SK-N-MC (cell line): ENCODE measurements at places on chromosomes 2 and 18.

GRCh38 chr18:25341831-25342230, 10.1 kb downstream of the ZNF521 start:
- no peak for DNase-seq

GRCh38 chr2:69745035-69745434, 3.1 kb downstream of the ANXA4 start:
- no peak for DNase-seq

DNA sequence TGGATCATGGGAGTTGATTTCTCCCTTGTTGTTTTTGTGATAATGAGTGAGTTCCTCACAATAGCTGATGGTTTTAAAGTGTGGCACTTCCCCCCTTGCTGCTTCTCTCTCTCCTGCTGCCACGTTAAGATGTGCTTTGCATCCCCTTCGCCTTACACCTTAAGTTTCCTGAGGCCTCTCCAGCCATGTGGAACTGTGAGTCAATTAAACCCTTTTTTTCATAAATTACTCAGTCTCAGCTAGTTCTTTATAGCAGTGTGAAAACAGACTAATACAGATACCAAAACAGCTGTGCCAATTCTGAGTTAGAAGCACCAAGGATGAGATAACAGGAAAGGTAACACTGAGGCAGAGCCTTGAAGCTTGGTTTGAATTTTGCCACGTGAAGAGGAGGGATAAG, 44.7 kb downstream of the ITSN2 start:
- DNase-seq: no peak

DNA sequence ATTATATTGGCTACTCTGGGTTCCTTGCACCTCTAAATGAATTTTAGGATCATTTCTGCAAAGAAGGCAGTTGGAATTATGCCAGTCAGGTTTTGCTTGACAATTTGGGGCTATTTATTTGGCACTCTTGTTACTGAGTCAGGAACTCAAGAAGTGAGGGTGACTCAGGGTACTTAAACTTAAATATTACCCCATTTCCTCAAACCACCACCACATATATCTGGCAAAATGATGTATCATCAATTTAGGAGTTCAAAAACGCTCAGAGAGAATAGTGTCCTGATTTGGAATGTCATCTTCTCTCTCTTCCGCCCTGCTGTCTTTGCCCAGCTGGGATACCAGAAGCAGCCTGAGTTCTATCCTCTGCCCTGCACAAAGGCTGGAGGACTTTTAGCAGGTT, 2.4 kb upstream of the THNSL2 start:
- DNase-seq: no peak

DNA sequence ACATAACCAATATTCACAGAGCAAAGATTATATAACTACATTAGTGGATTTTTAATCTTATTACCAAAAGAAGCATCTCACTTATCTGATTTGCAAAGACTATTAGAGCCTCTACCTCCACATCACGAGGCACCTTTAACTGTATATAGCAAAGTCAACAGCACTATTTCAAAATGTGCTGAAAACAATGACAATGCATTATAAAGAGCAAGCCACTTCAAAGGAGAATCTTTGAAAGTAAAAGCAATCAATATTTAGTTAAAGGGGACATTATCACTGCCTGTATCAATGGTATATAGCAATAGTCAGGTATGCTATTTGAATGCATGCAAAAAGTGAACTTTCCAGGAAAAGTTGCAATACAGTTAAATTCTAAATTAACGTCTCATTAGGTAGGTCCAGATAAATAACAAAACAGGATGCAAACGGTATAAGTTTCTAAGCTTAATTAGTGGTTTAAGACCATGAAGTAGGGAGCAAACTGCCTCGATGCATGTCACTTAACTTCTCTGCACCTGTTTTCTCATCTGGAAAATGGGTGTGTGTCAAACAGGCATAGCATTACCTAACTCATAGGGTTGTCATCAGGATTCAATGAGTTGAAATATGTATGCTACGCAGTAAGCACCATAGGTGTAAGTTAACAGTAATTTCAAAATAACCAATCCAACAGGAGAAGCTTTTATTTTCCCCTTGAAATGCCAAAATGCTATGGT, 31.6 kb downstream of the ATL2 start:
- DNase-seq: no peak

DNA sequence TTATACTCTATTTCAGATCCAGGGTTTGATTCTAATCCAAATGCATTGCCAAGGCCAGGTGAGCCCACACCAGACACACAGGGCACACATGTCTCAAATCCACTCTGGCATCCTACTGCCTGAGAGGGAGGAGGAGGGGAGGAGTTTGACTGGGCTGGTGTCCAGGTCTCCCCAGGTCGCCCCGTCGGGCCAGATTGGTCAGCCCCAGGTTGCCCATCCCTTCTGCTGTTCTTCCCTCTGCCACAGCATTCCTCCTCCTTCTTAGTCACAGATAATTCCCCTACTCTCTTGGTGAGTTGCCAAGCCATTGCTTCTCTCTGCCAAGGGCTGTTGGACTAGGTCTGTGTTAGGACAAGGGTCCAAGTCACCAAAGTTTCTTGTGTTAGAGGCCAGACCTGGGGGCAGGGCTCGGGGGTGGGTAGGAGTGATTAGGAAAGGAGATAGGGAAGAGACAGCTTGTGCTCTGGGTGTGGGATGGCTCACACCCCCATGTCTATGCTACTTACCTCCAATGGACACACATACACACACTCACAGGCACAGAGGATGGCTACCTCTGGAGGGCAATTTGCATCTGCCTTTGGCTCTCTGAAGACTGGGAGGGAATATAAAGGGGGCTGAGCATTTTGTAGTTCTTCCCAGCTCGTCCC, 2.5 kb upstream of the EGR4 start:
- DNase-seq: no peak

- DNase-seq: no peak
Measured at GRCh38 chr2:99988599-99988998, 153.8 kb downstream of the AFF3 start.

GRCh38 chr2:183348492-183348891, 224.2 kb downstream of the NUP35 start:
- DNase-seq: no peak

DNA sequence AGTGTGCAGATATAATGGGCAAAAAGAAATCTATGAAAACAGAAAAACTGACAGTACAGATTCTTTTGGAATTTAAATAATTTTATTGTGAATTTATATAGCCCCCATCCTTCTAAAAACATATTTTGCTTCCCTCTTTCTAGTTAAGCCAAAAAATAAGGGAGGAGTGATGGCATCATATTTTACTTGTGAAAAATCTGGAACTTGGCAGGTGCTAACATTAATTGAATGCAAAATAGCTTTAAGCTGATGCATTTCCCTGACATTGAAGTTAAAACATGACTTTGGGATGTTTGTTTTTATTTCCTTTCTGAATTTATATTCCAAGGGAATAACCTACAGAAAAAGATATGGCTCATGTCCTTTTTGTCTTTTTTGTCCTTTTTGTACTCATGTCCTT, 82.6 kb upstream of the RBM44 start:
- no peak for DNase-seq

DNA sequence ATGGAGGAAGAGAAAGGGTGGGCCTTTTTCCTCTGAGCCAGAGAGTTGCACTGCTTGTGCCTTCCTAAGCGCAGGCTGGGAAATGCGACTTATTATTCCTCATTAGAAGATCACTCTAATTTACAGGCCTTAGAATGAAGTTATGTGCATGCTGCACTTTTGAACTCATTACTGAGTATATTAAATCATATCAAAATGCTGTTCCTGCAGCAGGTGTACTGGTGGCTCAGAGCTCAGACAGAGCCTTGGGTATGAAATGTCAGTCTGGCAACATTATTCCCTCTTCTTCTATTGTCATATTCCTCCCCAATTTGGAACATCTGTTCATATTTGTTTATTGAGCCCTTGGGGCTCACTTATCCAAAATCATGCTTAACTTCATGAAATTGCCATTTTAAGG, 85.5 kb downstream of the ADCYAP1 start:
- DNase-seq: no peak

- DNase-seq: no peak
Measured at GRCh38 chr2:197360744-197361156, 50.2 kb upstream of the ANKRD44 start.

- DNase-seq: no peak
Measured at GRCh38 chr18:52979892-52980291, 639.9 kb downstream of the DCC start.

GRCh38 chr2:149858216-149858615, 270.6 kb upstream of the MMADHC start:
- no peak for DNase-seq

GRCh38 chr2:135226961-135227360, 174.9 kb downstream of the RAB3GAP1 start:
- DNase-seq: no peak

DNA sequence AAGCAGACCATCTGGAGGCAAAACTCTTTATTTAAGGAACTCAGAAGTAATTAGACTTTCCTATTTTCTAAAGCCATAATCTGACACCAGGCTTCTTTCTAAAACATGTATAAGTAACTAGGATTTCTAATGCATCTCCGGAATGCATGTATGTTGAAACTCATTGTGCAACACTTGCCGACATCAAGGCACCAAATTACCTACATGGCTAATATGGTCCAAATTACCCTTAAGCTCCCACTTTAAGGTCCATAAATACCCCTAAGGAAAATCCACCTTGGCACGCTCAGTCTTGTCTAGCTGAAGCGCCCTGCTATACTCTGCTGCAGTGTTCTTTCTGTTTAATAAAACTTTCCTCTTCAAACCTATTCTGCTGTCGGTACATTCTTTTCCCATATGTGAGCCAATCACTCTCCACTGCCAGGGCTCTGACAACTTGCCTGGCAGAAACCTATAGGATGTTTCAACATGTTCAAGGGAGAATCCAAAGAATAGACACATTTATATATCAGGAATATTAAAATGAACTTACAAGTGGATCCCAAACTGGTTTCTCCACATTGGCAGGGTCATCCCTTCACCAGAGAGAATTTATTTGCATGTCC, 171.9 kb downstream of the GALNT1 start:
- DNase-seq: no peak

DNA sequence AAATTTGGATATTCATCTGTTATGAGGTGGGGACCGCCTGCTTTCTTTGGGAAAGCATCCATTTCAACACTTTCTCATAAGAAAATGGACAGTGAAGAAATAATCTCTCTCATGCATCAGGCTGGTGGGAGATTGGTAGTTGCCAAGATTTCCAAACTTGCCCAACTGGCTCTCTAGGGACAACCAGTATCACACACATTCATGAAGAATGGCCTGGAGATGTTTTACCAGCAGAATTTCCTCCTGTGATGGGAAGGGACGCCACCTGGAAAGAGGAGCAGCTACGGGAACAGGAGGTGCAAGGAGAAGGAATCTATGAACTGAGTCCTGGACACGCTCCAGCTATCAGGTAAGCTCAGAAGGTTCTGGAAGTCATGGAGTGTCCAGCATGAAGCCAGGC, 39.4 kb downstream of the LIPG start:
- DNase-seq: no peak

- no peak for DNase-seq
Measured at GRCh38 chr2:173544641-173545363, 190.1 kb downstream of the CDCA7 start.

DNA sequence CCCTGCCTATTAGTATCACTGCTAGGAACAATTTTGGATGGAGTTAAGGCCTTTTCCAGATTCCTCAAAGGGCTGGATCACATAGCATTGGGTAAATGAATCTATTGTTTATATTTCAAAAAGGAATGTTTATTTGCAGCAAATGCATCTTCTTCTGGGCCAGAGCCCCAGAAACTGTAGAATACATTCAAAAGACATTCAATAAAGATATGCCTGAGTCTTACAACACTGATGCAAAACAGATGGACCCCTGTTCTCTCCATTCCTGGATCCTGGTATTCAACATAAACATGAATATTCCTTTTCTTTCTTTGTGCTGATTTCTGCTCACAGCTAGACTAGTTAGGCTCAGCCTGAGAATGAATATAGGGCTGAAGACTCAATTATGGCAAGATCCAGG, 227.2 kb upstream of the KLHL29 start:
- DNase-seq: no peak

- no peak for DNase-seq
Measured at GRCh38 chr2:33680644-33681363, 81.7 kb upstream of the FAM98A start.

- DNase-seq: peak; percentile 32
Measured at GRCh38 chr2:235563056-235563910, 69.4 kb downstream of the AGAP1 start.

- DNase-seq: no peak
Measured at GRCh38 chr2:7572450-7572849, 655.2 kb downstream of the RNF144A start.

DNA sequence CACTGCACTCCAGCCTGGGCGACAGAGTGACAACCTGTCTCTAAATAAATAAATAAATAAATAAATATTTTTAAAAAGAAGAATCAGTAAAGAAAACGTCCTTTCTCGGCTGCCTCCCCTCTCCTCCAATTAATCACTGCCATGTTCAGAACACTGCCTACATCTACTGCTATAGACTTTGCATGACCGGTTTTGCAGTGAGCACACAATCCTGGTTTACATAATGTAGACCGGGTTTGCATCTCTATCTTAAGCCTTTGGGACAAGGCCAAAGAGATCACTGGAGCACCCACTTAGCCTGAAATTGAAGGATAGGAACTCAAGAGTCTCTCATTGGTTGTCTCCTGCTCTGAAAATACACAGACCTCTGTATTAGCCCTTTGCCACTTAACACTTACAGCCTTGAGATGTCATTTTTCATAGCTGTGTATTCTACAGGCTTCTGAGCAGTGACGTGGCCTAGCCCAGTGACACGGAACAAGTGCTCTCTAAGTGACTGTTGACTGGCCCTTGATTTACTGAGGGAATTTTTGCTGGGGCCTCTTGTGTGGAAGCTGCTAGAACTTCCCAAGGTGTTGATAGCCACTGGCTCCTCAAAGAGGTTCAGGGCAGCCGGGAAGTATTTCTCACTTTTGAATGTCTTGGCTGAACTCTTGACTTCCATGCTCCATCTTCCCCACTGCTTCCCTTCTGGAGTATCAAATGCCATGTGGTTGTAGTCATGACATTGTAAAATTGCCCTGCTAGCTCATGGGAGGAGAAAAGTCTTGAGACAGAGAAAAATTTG, 45.3 kb upstream of the CCBE1 start:
- no peak for DNase-seq

- DNase-seq: no peak
Measured at GRCh38 chr18:23875966-23876895, 138.3 kb upstream of the TTC39C start.

GRCh38 chr18:51185075-51185474, 12.4 kb downstream of the MEX3C start:
- DNase-seq: no peak

- DNase-seq: no peak
Measured at GRCh38 chr2:15041429-15041837, 408.9 kb downstream of the LRATD1 start.

DNA sequence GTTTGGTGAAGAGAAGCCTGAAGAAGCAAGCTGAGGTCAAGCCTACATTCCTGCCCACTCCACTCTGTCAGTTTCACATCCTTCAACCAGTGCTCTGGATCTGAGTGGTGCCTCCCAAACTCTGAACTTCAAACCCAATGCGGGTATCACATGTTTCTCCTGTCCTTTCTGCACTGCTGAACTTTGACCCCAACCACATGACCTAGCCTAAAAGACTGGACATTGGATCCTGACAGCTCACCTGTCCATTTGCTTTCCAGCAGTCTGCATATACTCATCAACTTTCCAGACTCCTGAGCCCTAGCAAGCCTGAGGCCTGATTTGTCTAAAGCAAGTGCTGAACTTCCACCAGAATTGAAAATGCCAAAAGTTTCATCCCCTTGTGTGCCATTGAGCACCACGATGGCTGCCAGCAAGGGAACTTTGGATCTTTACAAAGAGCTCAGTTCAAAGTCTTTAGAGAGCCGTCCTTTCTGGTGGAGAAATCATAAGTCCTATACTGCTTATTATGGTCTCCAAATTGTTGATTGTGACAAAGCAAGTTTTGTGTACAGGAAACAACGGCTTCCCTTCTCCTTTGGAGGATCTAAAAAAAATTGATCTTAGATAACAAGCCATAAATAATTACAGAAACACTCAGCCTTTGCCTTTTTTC, 37.6 kb upstream of the ITGA6 start:
- no peak for DNase-seq
